Dorsolateral prefrontal cortex (tissue), 122 donors: ENCODE measurements at places on chromosomes 16 and 17. TPM values are rescaled to one million over a fixed set of nuclear protein-coding genes. Genes with fewer than 3 reads are reported as not detected.

TMEM204 gene
- total RNA-seq, result 9.2 TPM

CENPT gene
- total RNA-seq, result 47.7 TPM

HAS3 gene
- total RNA-seq, result 4.7 TPM

ADORA2B gene
- 7.0 TPM for total RNA-seq

STH gene
- total RNA-seq, result 10.0 TPM

KCNAB3 gene
- total RNA-seq, result 24.2 TPM

DPEP3 gene
- total RNA-seq, result 1.1 TPM

CDH16 gene
- not detected for total RNA-seq

TMC5 gene
- 0.30 TPM for total RNA-seq

G6PC1 gene
- total RNA-seq, result not detected

ADGRG3 gene
- not detected for total RNA-seq

HOXB7 gene
- not detected for total RNA-seq

TXNDC17 gene
- 20.4 TPM for total RNA-seq

RNF222 gene
- not detected for total RNA-seq

C17orf100 gene
- total RNA-seq, result 4.7 TPM
